ENCODE measurements at places on chromosomes 12 and 14.

DNA sequence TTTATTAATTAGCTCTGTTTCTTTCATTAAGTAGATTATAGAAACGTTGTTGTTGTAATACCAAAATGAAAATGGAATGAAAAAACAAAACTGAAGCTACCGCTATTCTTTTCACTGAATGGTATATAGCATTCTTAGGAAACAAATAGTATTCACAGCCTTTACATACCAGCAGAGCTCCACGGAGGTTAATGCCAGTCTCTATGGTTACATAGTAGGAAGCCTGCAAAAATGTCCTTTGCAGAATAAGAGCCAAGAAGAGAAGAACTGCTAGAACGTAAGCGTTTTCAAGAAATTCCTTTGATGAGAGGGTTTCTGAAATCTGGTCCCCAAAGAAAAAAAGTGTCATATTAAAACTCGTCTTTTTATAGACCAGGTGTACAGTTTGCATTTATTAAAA lies 30.6 kb downstream of the ABCC9 start:
- DNase-seq = no peak

DNA sequence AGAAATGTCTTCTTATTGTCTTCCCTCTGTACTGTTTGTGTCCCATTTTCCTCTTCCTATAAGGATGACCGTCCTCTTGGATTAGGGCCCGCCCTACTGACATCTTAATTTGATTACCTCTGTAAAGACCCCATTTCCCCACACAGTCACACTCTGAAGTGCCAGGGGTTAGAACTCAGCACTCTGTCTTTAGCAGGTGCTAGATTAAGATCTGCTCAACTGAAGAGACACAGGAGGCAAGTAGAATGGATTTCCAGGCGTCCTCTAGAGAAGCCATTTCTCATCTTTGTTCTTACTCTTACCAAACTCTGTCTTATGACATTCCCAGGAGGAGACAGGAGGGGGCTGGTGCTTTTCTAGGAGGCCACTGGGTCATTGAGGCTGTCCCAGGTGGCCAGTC lies 50.8 kb downstream of the VCPKMT start:
- no peak for DNase-seq

DNA sequence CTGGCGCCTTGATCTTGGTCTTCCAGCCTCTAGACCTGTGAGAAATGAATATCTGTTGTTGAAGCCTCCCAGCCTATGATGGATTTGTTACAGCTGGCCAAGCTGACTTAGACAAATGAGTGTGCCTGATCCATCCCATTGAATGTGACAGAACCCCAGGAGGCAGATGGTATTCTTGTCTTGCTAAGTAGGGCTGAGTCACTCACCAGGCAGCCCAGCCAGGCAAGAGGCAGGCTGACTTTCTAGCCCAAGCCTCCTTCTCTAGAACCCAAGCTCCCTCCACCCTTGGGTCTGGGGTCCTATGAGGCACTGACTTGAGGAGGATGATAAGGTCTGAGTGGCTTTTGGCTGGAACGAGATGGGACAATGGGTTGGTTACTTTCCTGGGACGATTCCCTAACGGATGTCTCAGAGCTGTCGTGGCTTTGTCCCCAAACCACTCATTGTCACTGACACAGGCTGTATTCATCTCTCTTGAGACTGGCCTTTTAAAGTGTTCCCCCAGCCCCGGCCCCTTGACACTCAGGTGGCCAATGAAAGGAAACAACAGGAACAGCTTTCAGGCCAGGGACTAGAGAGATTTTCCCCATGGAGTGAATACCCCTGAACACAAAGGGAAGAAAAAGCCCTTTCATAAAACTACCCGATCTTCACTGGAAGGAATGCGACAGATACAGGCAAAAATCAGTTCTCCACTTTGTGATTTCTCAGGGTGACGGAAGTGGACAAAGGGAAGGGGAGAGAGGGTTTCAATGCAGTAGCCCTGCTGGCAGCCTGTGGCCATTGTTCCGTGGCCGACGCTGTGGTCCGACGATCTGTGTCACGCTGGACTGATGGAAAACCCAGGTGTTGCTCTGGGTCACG lies 264.2 kb downstream of the AACS start:
- DNase-seq = no peak

DNA sequence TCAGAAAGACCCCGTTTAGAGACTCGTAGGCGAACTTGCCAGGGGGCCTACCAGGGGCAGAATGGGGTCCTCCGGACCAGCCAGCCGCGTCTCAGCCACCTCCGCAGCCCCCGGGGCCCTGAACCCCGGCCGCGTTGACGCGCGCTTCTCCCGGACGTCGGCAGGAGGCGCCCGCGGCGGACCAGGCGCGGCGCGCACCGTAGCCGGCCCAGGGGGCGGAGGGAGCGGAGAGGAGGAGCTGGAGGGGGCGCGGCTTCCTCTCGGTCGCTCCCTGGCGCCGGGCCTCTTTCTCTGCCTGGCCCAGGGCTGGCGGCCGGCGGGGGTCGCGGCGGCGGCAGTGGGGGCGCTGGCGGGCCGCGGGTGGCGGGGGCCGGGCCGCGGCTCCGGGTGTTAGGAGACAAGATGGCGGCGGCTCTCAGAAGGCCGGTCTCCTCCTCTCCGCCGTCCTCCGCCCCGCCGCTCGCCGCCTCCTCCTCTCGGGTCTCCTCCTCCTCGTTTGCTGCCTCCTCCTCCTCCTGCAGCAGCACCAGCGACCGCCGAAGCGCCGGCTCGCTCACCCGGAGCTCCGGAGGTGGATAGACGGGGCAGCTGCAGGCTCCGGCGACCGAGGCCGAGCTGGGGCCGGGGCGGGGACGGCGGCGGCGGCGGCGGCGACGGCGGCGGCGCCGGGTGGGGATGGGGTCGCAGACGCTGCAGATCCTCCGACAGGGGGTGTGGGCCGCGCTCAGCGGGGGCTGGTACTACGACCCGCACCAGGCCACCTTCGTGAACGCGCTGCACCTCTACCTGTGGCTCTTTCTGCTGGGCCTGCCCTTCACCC lies at the start of gene PCNX1:
PCNX1 (plus strand) TSS at position 284 of the 820 bp plus-strand sequence; CDS start at position 676, 392 bp downstream.
- peak; percentile 79 for DNase-seq

- no peak for DNase-seq
Observed at GRCh38 chr12:66713984-66714383, 35.1 kb upstream of the GRIP1 start.

GRCh38 chr12:55839345-55840140 lies 3.2 kb downstream of the MMP19 start:
- no peak for DNase-seq

DNA sequence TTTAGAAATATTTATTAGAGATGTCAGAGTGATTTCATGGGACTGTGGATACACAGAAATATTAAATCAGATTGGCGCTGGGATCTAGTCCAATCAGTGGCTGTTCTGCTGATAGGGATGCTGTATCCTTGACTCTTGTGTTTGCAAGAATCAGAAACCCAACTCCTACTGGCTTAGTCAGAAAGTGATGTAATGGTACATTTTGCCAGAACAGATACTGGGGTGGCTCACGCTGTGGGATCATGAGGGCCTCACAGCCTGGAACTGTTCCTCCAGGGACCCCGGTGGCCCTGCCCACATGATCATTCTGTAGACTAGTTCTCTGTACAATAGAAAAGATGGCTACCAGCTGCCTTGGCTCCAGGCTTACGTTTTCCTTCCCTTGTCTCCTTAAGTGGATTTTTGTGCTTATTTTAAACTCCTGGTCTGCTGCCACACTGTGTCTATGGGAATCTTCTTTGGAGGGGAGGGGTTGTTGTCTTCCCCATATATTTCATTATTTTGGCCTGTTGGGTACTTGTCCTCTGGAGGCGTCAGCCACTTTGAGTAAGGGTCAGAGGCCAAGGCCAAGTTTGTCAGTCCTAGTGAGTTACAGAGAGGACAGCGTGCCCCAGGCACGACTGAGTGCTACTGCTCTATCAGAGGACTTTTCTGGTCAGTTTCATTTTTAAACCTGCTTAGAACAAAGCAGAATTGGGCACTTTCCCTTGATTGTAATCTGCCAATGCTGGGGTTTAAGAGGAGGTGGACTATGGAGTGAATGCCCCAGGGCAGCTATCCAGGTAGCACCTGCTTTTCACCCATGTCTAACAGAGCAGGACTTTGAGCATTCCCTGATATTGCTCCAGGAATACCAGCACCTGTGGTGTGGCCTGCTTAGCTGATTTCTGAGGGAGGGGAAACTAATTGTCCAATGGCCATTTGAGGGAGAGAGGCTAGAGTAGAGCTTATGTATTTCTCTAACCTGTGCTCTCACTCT lies 164.3 kb downstream of the SLC5A8 start:
- DNase-seq = peak; percentile 58

- DNase-seq = peak; percentile 35
Observed at GRCh38 chr12:93098077-93098476, 169.0 kb upstream of the EEA1 start.

- DNase-seq = no peak
Observed at GRCh38 chr12:26389343-26389742, 194.0 kb downstream of the SSPN start.

GRCh38 chr12:33587354-33587753 lies 147.7 kb upstream of the SYT10 start:
- DNase-seq = no peak

GRCh38 chr12:119060847-119061796 lies 79.8 kb downstream of the SRRM4 start:
- peak; percentile 7 for DNase-seq

DNA sequence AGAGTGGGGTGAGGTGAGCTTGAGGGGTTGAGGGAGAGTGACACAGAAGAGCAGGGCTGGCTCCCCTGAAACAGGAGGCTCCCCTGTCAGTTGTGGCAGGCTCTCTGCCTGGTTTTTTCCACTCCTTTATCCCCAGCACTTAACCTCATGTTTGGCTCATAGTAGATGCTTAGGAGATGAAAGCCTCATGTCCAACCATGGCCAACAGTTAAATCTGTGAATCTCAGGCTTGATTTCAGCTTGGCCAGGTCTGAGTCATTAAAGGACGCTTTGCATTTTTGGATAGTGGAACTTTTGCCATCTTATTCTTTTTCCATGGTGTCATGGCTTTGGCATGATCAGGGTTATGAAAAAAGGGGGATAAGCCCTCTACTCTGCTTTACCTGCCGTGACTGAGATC lies 117.2 kb downstream of the CACNA1C start:
- no peak for DNase-seq

DNA sequence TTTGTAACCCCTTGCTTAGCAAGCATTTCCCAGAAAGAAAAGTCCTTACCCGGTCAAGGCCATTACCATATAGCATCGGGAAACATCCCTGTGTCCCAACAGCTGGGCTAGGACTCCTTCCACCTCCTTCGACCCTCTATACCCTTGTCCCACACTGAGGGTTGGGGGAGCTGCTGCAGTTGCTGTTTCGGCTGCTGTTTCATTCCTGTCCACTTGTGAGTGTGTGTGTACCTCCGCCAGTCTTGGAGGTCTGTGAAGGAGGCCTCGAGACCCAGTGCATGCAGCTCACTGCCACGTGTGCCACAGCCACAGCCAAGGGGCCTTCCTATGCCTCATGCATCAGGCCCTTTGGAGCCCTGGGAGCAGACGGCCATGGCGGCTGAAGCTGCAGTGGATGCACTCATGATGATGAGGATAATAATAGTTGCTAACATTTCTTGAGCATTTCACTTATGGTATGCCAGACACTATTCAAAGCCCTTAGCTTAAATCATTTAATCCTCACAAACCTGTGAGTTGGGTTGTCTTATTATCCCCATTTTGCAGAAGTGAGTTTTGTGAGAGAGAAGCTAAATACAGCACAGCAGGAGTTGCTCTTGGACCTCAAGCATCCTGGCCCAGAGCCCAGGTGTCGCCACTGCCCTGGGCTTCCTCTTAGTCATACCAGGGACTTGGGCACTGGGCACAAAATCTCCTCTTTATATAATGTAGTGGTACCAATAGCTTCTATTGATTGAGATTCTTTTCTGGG lies 156.5 kb downstream of the PRKCH start:
- peak; percentile 60 for DNase-seq

DNA sequence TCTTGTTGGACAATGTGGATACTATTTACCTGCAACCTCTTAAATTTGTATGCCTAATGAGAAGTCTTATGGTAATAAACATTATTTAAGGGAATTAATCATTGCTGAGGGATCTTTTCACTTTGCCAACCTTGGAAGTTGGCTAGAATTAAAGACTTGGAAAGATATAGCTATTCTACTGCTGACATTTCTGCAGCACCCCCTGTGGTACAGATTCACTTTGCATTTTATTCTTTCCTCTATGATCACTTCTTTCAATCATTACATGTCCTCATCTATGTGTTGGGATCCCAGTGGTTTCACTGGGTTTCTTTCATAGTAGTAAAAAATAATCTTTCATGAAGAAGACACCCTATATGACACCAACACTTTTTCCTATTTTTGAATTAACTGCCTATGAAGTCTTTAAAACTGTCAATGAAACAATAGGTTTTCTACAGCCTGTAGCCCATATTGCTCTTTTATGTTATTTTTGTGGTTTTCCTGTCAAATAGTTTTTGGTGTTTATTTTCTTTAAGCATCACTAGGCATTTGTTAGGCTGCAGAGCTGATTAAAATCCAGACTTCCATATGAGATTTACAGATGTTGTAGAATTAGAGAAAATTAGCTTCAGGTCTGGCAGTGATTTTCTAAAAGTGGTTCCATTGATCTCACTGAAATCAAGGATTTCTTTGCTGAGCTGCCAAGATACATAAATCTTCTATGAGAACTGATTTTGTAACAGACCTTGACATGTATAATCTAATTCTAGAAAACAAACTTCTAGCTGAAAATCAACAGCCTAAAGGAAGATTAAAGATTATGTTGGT lies 256.1 kb downstream of the NAV3 start:
- peak; percentile 12 for DNase-seq

- no peak for DNase-seq
Observed at GRCh38 chr12:93877446-93877845, 200.3 kb downstream of the CRADD start.

GRCh38 chr12:3745152-3745551 lies 7.8 kb downstream of the CRACR2A start:
- no peak for DNase-seq

DNA sequence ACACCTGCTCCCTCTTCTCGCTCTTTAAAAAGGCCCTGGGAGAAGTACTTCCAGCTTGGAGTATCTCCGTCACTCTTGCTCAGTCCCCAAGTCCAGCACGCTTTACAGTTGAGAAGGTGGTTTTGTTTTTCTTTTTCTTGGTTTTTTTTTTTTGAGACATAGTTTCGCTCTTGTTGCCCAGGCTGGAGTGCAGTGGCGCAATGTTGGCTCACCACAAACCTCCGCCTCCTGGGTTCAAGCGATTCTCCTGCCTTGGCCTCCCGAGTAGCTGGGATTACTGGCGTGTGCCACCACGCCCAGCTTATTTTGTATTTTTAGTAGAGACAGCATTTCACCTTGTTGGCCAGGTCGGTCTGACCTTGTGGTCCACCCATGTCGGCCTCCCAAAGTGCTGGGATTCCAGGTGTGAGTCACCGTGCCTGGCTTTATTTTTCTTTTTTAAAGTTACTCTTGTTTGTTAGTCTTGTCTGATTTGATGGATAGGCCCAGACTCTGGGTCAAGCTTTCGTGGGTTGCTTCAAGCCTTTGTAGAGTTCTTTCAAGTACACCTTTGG lies 1.9 kb downstream of the TDRD9 start:
- no peak for DNase-seq

Data from IMR-90 (cell line).